Activated T-cell treated with anti-CD3 and anti-CD28 coated beads, Interleukin-2, amount 50 U/mL, for 24 hours (primary cell): ENCODE measurements at places on chromosomes 13 and 19.
A peak's percentile ranks its signal among the peaks of the same experiment; 100 is the strongest.

GRCh38 chr19:11587302-11587974 is 9.8 kb upstream of the ZNF627 start:
- DNase-seq: peak; percentile 89

DNA sequence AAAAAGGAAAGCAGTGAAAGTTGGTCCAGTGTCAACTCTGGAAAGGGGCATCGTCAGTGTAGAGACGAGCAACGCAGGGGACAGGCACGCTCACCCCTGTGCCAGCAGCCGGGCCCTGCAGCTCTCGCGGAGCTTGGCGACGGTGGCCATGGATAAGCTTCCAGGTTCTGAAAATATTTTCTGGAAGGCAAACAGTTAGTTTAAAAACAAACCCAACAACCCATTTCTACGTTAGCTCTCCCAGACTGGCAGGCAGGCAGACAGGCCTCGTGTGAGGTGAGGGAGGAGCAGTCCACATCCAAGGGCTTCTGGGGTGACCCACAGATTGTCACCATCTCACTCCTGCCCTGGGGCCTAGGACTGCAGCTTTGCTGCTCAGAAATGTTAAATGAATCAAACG is 27.4 kb downstream of the LAMP1 start:
- no peak for DNase-seq

- peak; percentile 69 for DNase-seq
These were observed 13.6 kb downstream of the CFD start for GRCh38 chr19:873084-873483.

GRCh38 chr13:100518394-100519062 is 70.1 kb downstream of the GGACT start:
- no peak for DNase-seq

- no peak for DNase-seq
These were observed 837.3 kb upstream of the KLHL1 start for GRCh38 chr13:70945506-70945905.
